ENCODE measurements at places on chromosomes 6 and 20.

DNA sequence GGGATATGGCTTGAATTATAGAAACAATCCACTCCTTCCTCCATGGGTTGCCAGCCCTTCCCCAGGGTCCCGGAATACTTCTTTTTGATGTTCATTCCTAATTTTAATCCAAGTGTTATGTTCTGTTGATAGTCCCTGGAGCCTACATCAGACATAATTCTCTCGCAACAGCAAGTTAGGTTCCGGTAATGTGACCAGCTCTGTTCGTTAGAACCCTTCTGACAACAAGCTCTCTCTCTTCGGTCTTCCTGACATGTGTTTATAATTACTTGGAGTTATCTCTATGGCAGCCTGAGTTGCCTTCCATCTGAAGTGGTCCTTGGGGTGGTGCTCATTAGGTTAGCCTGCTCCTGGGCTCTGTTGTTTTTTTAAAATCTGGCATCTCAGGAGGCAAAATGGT, 506.9 kb upstream of the JARID2 start:
- DNase-seq = no peak

- no peak for DNase-seq
Measured at GRCh38 chr6:116424001-116424400, 37.2 kb upstream of the CALHM6 start.

GRCh38 chr20:41306061-41306727, 11.3 kb downstream of the ZHX3 start:
- DNase-seq = no peak

DNA sequence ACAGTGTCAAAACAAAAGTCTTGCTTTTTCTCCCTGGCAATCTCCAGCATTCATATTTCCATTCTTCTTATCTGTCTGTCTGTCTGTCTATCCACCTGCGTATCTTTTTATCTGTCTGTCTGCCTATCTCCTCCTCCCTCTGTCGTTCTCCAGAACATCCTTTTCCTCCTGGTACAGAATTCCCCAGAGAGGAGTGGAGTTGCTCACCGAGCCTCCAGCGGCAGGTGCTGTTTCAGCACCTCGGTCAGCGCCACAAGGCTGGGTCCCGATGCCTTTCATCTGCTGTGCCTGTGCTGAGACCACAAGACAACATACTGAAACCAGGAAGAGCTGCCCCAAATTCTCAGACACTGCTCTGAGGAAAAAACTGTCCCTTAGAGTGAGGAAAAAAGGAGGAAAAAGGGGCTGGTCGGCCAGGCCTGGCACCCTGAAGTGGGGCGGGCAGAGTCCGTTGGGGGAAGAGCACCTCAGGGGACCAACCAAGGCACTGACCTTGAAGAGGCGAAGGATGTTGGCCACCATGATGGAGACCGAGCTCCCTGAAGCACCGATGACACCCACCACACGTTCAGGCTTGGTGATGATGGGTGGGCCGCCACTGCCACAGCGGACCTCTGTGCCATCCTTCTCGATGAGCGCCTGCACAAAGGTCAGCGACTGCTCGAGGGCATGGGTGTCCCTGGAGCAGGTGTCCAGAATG, 13.3 kb downstream of the GRM4 start:
- no peak for DNase-seq
